Gastroesophageal sphincter (tissue), 4 donors: ENCODE measurements at places on chromosomes 4 and X.
A peak's percentile ranks its signal among the peaks of the same experiment; 100 is the strongest.

GRCh38 chrX:150871341-150871811 lies 27.1 kb downstream of the CD99L2 start:
- no peak for ATAC-seq

- no peak for ATAC-seq
These were observed 54.5 kb upstream of the WDR1 start for GRCh38 chr4:10171055-10171454.

DNA sequence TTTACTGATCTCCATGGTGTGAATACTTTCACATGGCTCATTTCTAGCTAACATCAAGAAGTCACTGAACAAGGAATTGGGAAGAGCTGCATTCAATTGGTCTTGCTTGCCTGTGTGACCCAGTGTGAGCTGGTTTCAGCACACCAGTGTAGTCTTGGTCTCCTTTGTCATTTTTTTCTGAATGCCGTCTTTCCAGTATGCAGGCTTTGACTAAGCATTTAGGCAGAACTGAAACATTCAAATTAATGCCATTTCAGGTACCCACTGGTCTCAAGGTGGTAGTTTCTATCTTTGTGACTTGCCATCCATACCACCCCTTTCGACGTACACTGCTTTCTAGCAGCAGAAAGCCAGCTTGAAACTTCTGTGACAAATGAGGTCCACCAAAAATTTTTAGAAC lies 550.5 kb upstream of the BOD1L1 start:
- no peak for ATAC-seq

- no peak for ATAC-seq
These were observed 139.1 kb downstream of the KDR start for GRCh38 chr4:54986095-54986846.

- peak; percentile 63 for ATAC-seq
These were observed 121.7 kb upstream of the DIPK2B start for GRCh38 chrX:45322382-45322781.

GRCh38 chr4:186958726-186959350 lies 235.2 kb upstream of the FAT1 start:
- ATAC-seq, result no peak

- no peak for ATAC-seq
These were observed 224.9 kb downstream of the TEX13A start for GRCh38 chrX:104995546-104995945.

DNA sequence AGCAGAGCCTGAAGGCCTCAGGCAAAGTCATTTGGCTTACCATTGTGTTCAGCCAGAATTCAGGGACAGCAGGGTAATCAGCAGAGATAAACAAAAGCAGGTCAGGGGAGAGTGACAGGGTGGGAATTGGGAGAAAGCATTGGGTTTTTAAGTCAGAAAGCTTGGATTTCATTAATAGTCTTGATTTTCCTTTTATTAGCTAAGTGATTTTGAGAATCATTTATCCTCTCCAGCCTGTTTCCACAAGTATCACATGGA lies 410.1 kb downstream of the HNRNPD start:
- no peak for ATAC-seq

- ATAC-seq, result no peak
These were observed 803.6 kb upstream of the ADGRL3 start for GRCh38 chr4:60396341-60397049.

- ATAC-seq, result no peak
These were observed 42.5 kb downstream of the RTL9 start for GRCh38 chrX:110401135-110401534.

DNA sequence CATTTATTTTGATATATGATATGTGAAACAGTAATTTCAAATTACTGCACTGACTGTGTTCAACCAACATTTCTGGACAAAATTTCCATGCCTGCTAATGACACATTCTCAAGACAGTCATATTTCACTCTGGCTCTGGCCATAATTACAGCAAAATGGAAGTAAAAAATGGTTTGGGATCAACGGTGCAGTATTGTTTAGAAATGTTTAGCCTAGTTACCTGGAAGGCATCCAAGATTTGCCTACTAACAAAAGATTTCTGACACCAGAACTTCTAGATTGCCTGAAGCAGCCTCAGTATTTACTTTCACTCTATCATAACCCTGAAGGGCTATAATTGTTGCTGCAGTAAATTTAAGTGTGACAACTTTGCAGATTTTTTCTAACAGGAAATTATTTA lies 416.3 kb downstream of the PCDH10 start:
- no peak for ATAC-seq

DNA sequence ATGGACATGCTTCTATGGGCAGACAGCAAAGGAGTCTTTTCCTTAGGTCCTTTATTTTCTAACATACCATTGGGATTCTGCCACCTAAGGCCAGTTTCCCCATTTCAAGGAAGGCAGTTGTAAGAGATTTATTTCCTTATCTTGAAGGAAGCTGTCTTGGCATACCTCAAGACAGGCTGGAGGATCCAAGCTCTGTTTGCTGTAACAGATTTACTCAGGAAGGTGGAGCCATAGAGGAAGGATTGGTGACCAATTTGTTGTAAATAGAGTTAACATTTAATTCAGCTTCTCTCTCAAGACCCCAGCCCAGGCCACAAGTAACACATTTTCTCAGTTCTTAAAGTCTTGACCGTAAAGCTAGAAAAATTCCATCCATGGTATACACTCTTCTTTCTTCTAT lies 131.6 kb upstream of the TENM3 start:
- no peak for ATAC-seq

- ATAC-seq, result peak; percentile 62
These were observed 167.1 kb downstream of the MAML3 start for GRCh38 chr4:139986689-139987501.

- ATAC-seq, result no peak
These were observed 39.8 kb upstream of the POF1B start for GRCh38 chrX:85419293-85419692.

DNA sequence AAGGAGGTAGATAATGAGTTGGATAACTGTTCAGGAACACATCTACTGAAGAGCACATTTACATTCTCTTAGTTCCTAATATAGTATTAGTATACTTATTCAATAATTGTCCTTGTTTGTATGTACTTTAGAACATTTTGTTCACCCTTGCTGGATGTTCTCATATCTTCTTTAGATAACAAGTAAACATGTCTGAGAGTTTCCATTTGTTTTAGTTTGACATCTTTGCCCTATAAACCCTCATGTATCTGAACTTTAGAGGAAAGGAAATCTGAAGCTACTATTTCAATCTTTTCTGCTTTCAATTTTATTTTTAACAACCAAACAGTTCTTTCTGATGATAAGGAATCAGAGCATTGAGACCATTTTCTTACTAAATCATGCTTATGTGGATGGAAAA lies 518.6 kb downstream of the RPA4 start:
- ATAC-seq, result no peak

DNA sequence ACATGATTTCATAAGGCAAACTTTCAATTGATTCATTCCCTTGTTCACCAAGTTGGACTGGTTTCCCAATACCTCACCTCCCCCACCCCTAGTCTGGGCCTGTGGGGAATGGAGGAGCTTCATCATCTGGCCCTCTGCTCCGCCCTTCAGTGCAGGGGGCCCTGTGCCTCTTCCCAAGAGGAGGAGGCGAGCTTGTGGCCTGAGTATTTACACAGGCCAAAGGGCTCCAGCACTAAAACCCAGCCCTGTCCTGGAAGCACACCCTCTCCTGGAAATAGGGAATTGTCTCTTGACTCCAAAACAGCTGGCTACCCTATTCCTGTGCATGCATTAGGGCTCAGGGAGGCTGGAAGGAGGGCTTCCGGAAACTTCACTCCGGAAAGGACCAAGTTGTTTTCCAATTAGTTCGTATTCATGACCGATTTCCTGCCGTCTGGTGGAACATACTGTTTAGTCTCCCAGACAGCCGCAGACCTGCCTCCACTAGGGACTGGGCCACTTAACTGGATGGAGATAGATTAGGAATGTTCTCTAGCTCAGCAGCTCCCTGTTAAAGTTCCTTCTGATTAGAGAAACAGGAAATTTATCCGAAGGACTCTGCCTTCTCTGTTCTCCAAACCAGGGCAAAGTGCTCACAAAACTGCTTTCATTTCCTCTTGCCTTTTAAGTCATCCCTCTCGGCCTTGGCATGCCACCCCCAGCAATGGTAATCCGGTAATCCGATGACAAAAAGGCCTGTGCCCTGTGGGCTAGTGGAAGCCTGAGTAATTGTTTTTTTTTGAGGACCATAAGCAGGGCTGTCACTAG lies 5.8 kb downstream of the SRPX2 start:
- peak; percentile 91 for ATAC-seq

GRCh38 chr4:1984406-1985191 lies 24.2 kb downstream of the NELFA start:
- ATAC-seq, result no peak

DNA sequence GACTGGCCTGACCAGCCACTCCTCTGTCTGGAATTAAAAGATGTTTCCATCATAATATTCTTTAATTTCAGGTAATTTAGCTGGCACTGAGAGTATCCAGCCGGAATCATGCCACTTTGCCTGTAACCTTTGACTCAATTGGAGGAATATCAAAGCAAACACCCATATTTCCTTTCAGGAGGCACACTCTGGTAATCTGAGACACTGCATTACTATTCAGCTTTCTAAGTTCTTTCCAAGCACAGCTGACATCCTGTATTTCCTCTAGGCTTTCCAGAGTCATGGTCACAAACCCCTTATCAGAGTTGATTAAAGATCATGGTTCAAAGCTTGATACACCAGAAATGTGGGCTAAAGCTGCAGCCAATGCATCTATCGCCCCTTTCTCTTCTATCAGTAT lies 29.3 kb downstream of the INTS12 start:
- no peak for ATAC-seq

- ATAC-seq, result no peak
These were observed 124.5 kb downstream of the MBNL3 start for GRCh38 chrX:132364313-132364712.

- ATAC-seq, result no peak
These were observed 141.4 kb downstream of the EVC2 start for GRCh38 chr4:5566991-5567390.

DNA sequence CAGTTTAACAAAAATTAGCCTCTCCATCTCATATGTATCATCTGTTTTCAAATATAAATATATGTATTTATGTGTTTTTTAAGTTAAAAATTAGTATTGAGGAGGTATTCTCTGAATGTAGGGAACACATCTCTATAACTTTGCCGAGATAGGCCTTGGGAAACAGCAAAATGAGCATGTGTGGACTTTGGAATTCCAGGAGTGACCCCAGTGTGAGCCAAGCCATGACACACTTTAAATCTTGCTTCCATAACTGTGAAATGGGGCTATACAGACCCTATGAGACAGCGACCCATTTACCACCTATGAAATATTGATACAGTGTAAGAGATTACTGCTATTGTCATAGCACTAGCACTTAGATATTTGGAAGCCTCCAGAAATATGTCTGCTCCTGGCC lies 58.8 kb downstream of the FRMPD4 start:
- no peak for ATAC-seq

- no peak for ATAC-seq
These were observed 96.4 kb downstream of the CHIC2 start for GRCh38 chr4:53967986-53968385.

DNA sequence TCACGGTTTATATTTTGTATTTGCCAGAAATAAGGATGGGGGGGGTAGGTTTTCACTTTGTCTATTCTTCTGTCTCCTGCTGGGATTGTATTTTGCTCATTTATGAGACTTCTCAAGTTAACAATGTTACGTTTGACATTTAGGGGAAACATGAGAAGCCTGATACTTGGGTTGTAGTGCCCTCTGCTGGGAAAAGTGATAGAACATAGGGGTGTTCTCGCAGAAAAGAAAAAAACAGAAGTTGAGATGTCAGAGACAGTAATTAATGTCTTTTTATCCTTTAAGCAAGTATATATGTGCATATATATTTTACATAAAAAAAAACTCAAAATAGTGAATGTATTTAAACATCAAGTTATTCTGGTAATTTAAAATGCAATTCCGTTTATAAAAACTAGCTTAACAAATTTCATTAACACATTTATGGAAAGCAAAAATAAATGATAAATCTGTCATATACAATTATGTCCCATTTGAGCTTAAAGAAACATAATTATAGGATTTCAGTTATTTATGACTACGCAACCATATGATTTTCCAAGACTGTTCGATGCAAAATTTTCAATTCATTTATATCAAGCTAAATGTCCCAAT lies 46.0 kb upstream of the TMPRSS11F start:
- ATAC-seq, result no peak

- peak; percentile 22 for ATAC-seq
These were observed 217.5 kb downstream of the VEGFC start for GRCh38 chr4:176575141-176575730.

DNA sequence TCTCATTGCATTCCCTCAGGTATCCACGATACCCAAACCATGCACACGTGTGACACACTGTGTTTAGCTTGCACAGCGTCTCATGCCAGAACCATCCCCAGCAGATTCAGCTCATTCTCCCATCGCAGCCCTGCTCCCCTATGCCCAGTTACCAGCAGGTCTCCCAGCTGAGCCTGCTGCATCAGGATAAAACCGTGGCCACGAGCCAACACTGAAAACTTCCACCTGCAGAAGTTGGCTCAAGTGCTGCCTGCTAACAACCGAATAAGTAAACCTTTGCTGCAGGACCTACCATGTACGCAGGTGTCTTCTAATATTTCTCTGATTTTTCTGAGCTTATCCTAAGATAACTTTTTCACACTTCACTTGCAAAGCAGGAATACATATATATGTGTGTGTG lies 120.4 kb upstream of the STS start:
- no peak for ATAC-seq

DNA sequence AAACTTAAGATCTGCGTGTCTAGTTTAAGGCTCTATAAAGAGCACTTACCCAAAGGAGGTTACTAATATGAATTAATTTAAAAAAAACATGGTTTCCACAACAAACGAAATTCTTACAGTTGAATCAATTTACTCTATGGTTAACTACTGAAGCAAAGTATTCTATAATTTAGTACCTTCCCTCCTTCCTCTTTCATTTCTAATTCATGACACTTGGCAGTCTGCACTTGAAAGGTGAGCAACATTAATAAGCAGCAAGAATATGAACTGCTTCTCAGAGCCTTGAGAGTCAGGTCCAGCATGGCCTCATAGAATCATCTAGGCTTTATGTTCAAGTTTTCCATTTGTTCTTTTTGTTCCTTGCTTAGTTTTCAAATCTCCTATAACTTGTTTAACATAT lies 42.7 kb downstream of the TAPT1 start:
- ATAC-seq, result no peak

GRCh38 chr4:188992706-188993105 lies 853.5 kb downstream of the TRIML1 start:
- ATAC-seq, result no peak

- ATAC-seq, result peak; percentile 4
These were observed at the start of gene HTATSF1 for GRCh38 chrX:136497556-136498052. TSS of gene HTATSF1 (plus strand) at chrX:136497592. CDS start at chrX:136497685, 93 bp downstream.
